CD14-positive monocyte (primary cell): ENCODE measurements at places on chromosomes 1 and 21.
A peak's percentile ranks its signal among the peaks of the same experiment; 100 is the strongest.

GRCh38 chr1:11670747-11671146, 6.7 kb downstream of the FBXO6 start:
- peak overlapping the region; percentile 46 for H3K27ac ChIP-seq
- H3K4me1 ChIP-seq: peaks cover 18% of the 10 kb centered on the region
- DNase-seq: peak; percentile 73
- no peaks in the 10 kb centered on the region for H3K27me3 ChIP-seq
- no peak overlapping the region for H3K4me3 ChIP-seq
- peaks cover 38% of the 10 kb centered on the region for H3K36me3 ChIP-seq

- no peak overlapping the region for H3K27ac ChIP-seq
- peak; percentile 37 for DNase-seq
- H3K4me1 ChIP-seq: peaks cover 23% of the 10 kb centered on the region
- no peaks in the 10 kb centered on the region for H3K36me3 ChIP-seq
- H3K27me3 ChIP-seq: peaks cover 30% of the 10 kb centered on the region
Measured at GRCh38 chr21:20999659-21000058, 1.4 kb downstream of the NCAM2 start.

DNA sequence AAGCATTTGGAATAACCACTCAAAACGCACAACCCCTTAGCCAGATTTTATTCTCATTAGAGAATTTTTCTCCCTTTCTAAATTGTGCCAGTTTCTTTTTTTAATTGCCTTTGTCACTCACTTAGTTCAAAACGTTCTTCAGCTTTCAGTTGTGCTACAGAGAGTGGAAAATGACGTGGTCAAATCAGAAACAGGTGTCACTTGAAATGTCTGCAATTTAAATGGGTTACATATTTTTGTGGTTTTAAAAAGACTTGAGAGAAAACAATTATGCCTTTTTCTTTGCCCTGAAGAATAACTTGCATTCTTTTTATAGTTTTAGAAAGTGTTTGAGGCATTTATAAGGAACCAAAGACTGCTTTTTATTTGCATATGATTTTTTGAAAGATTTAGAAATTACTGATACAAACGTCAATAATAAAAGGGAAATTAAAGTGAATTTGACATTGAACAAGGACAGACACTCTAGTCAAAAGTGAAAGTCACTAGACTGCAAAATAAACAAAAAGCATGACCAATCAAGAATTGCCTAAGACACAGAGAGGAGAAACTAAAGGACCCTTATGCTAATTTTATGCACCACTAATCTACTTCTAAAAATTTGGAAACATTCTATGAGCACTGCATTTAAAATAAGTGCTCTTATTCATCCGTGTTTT, 191.0 kb downstream of the TPR start:
- H3K4me3 ChIP-seq: no peak overlapping the region
- no peaks in the 10 kb centered on the region for H3K36me3 ChIP-seq
- no peak for DNase-seq
- H3K27me3 ChIP-seq: no peaks in the 10 kb centered on the region
- no peak overlapping the region for H3K27ac ChIP-seq

- no peak overlapping the region for H3K4me3 ChIP-seq
- H3K27me3 ChIP-seq: no peaks in the 10 kb centered on the region
- DNase-seq: no peak
Measured at GRCh38 chr1:16111771-16112595, 38.5 kb upstream of the FAM131C start.

DNA sequence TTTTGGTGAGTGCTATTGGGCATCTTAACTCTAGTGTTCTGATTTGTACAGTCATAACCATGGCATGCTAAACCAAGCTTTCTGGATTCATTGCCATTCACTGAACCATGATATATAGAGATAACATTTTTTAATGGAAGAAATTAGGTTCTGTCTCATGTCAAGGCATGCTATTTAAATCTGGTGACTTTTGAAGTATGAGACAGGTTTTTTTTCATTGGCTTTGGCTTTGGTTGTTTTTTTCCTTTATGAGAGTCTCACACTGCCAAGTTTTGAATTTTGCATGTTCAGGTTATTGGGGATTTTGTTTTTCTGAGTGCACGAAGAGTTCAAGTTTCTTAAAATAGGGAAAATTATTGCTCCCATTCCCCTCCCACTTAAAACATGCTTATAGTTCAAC, 141.3 kb upstream of the ADAMTS5 start:
- no peaks in the 10 kb centered on the region for H3K4me1 ChIP-seq
- no peaks in the 10 kb centered on the region for H3K27me3 ChIP-seq
- no peak overlapping the region for H3K27ac ChIP-seq
- no peak overlapping the region for H3K4me3 ChIP-seq
- DNase-seq: no peak

GRCh38 chr1:179968284-179968993, 13.8 kb downstream of the CEP350 start:
- no peaks in the 10 kb centered on the region for H3K27me3 ChIP-seq
- H3K27ac ChIP-seq: peak overlapping the region; percentile 55
- peaks cover 19% of the 10 kb centered on the region for H3K4me1 ChIP-seq
- DNase-seq: no peak
- H3K36me3 ChIP-seq: peaks cover 10% of the 10 kb centered on the region

- H3K27me3 ChIP-seq: peaks cover 12% of the 10 kb centered on the region
- H3K4me1 ChIP-seq: no peaks in the 10 kb centered on the region
- DNase-seq: no peak
- H3K27ac ChIP-seq: no peak overlapping the region
- H3K4me3 ChIP-seq: no peak overlapping the region
- H3K36me3 ChIP-seq: no peaks in the 10 kb centered on the region
Measured at GRCh38 chr1:20403423-20404145, 82.4 kb downstream of the CAMK2N1 start.
